ENCODE measurements at places on chromosomes 1 and 21.

- no peak for DNase-seq
Observed at GRCh38 chr1:239606850-239607400, 220.6 kb downstream of the CHRM3 start.

DNA sequence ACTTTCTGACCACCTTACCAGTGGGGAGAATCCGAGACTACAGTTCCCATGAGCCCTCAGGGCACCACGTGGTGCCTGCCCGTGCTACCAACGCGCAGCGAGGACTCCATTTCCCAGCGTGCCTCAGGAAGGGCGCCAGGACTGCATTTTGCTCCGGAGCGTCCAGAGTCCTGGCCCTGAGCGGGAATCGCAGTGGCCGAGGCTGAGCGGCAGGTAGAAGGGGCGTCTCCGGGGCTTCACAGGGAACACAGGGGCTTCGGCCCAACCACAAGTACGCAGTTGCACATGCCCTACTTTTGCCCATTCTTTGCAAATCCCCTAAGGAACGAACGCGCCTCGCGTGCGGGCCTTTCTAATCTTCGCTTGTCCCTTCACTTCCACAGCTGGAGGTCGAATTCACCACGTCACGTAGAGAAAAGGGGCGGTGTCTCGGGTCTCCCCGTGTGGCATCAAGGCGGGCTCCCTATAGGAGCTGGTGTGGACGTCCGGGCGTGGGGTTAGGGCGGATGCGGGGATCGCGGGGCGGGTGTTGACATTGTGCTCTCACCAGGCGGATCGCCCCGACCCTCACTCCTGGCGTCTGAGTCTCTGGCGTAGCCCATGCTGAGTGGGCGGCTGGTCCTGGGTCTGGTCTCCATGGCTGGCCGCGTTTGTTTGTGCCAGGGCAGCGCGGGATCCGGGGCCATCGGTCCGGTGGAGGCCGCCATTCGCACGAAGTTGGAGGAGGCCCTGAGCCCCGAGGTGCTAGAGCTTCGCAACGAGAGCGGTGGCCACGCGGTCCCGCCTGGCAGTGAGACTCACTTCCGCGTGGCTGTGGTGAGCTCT is at the start of gene BOLA1:
BOLA1 (plus strand) TSS at position 109 of the 825 bp plus-strand sequence; CDS start at position 601, 492 bp downstream.
- peak; percentile 87 for DNase-seq

DNA sequence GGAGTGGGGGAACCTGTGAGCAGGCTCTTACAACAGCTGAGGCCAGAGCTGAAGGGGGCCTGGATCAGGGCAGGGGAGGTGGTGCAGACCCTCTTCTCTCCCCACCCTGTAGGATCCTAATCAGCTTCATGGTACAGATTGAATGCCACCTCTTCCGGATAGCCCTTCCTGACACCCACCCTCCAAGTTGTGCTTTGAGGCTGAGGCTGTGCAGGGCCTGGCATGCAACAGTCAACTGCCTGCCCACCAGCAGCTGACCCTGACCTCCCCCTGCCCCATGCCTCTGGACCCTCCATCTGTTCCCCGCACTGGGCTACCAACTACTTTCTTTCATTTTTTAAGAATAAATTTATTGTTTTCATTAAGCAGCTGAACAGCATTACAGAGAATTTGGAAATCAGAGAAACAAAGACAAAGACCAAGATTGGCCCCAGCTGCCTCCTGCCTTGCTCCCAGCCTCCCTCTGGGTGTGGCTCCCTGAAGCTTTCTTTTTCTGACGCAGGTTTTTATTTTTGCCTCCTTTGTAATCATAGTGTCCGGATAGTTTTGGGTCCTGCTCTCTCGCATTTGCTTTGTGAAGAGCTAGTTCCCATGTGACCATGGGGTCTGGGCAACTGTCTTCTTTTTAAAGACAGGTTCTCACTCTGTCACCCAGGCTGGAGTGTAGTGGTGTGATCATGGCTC is 12.8 kb downstream of the ZNF362 start:
- no peak for DNase-seq

GRCh38 chr1:13908128-13908527 is 208.1 kb downstream of the PRDM2 start:
- DNase-seq = no peak

DNA sequence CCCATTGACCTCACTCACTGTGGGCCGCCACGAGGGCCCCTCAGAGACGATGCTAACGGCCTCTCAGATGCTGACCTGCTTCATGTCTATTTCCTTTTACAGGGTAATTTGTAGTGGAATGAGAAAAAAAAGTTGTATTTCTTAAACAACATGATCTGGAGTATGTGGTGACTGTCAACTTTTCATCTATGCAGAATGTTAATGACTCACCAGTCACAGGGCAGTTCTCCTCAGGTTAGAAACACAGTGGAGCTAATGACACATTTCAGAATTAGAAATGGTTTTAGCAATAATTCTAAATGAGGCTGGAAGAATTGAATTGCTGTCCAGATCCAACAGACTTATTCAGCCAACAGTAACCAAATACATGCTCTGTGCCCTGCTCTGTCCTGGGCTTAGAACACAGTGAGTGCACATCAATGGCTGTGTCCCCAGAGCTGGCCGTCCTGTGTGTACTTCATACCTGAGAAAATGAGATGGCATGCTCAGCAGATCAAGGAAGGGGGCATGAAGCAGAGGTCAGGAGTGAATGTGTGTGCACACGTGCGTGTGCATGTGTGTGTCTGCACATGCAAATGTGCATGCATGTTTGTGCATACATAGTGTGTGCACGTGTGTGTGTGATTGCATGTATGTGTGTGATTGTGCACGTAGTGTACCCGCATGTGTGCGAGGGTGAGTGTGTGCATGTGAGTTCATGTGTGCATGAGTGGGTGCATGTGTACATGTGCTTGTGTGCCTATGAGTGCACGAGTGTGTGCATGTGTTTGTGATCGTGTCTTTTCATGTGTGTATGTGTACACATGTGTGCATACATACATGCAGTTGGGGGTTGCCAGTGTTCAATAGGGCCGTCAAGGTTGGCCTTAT is 145.3 kb downstream of the PCBP3 start:
- DNase-seq = no peak

GRCh38 chr1:172638885-172639831 is 19.7 kb upstream of the FASLG start:
- DNase-seq = peak; percentile 48

DNA sequence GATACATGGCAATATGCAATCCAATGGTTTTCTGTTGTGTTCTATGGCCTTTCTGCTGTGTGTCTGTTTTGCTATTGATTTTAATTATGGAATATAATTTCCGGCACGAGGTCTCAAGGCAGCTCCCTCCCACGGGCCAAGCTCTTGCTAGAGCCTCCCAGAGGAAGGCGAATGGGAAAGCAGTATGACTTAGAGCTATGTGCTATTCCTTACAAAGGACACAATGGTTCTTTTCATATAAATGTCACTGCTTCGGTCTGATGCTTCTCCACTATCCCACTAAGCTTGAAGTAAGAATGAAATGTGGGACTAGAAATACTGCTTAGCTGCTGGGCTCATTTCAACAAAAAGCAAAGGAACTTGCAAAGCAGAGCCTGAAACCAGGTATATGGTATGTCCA is 322.2 kb upstream of the BEND5 start:
- no peak for DNase-seq

DNA sequence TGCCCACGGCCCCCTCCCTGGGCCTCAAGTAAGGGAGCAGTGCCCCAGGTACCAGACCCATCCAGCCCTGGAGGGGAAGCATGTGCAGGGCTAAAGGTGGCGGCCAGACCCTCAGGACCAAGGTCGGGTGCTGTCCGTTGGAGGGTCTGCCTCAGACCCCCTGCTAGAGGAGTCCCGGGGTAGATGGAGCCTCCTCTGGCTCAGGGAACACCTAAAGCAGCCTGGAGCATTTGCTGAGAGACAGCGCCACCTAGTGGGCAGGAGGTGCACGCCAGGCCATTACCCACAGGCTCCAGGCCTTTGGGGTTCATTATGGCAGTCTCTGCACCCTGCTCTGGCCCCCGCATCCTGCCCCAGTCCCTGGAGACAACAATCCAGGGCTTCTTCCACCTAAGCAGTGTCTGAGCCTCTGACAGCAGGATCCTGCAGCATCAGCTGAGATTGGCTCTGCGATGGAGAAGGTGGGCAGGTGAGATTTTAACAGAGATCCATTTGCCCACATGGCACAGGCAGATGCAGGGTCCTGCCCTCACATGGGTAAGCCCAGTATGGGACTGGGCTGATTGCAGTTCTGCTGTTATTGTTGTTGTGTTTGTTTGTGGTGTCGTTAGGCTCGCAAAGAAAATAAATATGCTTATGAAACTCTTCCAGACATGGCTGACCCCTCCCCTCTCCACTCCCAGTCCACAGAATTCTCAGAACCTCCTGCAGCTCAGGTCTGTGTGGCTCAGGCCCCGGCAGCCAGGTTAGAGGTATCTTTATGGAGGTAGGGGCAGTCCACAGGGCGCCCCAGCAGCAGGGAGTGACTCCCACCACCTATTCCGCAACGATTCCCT is 42.4 kb downstream of the CTNNBIP1 start:
- peak; percentile 90 for DNase-seq

- no peak for DNase-seq
Observed at GRCh38 chr1:201816309-201816854, 12.6 kb upstream of the IPO9 start.

- peak; percentile 67 for DNase-seq
Observed at GRCh38 chr1:6475381-6476133, 9.6 kb upstream of the TNFRSF25 start.

DNA sequence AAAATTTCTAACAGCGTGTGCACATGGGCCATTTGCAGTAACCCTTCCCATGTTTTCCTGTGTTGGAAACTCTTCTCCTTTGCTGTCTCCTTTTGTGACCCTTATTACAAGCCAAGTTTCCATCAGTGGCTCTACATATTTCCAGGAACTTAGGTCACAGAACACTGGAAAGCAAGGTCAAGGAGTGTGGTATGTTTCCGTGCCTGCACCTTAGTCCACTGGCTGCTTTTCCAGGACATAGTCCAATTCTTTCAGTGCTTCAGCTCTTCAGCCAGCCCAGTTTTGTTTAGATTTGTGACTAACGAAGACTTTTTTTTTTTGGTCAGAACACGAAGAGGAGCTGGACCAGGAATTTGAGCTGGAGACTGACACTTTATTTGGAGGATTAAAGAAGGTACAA is 33.8 kb downstream of the HHAT start:
- no peak for DNase-seq

GRCh38 chr1:4837031-4837600 is 182.7 kb downstream of the AJAP1 start:
- DNase-seq = no peak

DNA sequence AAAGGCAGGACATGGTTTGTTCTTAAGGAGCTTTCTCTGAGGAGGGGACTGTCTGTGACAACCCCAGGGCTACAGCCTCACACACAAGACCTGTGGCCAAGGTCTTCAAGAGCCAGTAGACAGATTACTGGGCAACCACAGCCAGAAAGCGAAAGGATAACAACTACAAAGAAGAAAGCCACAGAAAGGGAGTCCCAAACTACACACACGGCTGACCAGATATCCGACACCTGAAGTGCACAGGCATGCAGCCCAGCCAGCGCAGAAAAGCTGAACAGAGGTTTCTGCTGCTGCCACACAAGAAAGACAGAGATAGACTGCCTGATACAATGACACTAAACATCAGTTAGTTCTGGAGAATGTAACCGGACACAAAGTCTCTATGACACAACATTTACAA is 21.4 kb upstream of the NADK start:
- DNase-seq = no peak

DNA sequence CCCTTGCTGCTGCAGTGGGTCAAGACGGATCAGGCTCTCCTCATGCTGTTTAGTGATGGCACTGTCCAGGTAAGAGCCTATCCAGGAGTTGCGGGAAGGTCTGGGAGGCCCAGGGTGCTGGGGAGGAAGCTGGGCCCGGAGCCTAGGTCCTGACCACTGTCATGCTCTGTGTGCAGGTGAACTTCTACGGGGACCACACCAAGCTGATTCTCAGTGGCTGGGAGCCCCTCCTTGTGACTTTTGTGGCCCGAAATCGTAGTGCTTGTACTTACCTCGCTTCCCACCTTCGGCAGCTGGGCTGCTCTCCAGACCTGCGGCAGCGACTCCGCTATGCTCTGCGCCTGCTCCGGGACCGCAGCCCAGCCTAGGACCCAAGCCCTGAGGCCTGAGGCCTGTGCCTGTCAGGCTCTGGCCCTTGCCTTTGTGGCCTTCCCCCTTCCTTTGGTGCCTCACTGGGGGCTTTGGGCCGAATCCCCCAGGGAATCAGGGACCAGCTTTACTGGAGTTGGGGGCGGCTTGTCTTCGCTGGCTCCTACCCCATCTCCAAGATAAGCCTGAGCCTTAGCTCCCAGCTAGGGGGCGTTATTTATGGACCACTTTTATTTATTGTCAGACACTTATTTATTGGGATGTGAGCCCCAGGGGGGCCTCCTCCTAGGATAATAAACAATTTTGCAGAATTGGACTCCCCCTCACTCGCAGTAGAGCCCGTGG is 1.7 kb downstream of the DYNLT4 start:
- DNase-seq = no peak

DNA sequence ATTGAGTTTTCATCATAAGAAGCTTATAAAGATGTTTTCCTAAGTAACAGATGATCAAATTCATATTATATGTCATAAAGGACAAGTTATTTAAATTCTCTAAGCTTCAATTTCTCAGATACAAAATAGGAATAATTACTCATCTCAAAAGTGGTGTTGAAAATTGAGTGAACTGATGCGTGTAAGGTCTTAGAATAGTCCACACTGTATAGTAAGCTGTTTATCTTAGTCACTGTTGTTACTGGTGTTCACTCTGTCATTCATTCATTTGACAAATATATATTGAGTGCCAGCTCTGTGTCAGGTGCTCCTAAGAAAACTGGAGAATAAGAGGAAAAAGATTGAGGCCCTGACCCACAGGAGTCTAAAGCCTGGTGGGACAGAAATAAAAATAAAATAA is 186.3 kb upstream of the BRINP3 start:
- DNase-seq = no peak

DNA sequence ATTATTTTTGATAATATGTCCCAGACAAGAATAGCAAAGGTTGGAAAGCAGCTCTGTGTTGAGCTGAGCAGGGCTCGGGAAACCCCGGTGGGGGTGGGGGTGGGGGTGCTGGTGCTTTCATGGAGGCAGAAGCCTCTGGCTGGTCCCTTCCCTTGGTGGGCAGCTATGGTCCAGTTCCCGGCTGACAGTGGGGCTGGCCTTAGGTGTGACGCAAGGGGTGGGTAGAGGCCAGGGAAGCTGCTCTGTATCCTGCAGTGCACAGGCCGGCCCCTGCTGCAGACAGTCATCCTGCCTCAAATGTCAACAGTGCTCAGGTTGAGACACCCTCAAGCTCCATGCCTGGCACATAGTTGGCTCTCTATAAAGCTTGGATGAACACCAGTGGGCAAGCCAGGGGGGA is 8.9 kb downstream of the ACTL8 start:
- DNase-seq = no peak

DNA sequence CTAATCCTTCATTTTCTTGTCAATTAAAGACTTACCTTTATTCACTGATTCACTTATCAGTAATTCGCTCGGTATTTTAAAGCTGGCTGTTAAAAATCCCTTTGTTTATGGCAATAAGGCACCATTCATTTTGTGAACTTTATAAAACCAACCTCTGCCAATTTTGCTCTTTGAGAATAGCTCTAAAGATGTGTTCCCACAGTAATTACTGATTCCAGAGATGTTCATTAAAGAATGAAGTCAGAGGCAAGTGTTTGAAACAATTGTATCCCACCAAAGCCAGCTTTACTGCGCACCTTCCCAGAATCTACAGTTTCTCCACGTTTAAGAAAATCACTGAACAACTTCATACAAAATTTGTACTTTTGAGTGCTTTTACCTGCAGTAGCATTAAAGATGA is 424.5 kb downstream of the USP25 start:
- DNase-seq = no peak

GRCh38 chr1:66353257-66353656 is 180.7 kb upstream of the SGIP1 start:
- no peak for DNase-seq

Measured in CD8-positive, alpha-beta memory T cell (primary cell).